Body of pancreas (tissue), 4 donors: ENCODE measurements at places on chromosomes 1 and 21. TPM values are rescaled to one million over a fixed set of nuclear protein-coding genes. Genes with fewer than 3 reads are reported as not detected.

FMOD gene
- 18.7 TPM for total RNA-seq

RIPPLY3 gene
- total RNA-seq: not detected

ELF3 gene
- total RNA-seq: 293 TPM

GRCh38 chr1:94258873-94259331 is 21.5 kb upstream of the ARHGAP29 start:
- H3K27ac ChIP-seq: no peak overlapping the region
- H3K4me1 ChIP-seq: no peaks in the 10 kb centered on the region
- peak; percentile 35 for DNase-seq
- no peaks in the 10 kb centered on the region for H3K36me3 ChIP-seq
- no peak overlapping the region for H3K4me3 ChIP-seq
- no peaks in the 10 kb centered on the region for H3K27me3 ChIP-seq

DNA sequence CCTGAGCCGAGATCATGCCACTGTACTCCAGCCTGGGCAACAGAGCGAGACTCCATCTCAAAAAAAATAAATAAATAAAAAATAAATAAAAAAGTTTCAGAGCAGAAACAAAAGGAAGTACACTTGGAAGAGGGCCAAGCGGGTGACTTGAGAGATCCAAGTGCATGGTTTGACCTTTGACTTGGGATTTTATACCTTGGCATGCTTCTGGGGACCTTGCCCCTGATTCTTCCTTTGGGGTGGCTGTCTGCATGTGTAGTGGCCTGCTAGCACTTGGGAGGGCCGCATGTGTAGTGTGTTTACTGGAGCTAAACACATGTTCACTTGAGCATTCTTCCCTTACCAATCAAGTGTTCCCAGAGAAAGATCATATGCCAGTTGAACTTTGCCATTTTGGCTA is 114.0 kb downstream of the DTL start:
- no peaks in the 10 kb centered on the region for H3K36me3 ChIP-seq
- H3K4me1 ChIP-seq: peaks cover 7% of the 10 kb centered on the region
- H3K27ac ChIP-seq: no peak overlapping the region
- no peak overlapping the region for H3K4me3 ChIP-seq
- no peak for DNase-seq
- H3K27me3 ChIP-seq: no peaks in the 10 kb centered on the region

DNA sequence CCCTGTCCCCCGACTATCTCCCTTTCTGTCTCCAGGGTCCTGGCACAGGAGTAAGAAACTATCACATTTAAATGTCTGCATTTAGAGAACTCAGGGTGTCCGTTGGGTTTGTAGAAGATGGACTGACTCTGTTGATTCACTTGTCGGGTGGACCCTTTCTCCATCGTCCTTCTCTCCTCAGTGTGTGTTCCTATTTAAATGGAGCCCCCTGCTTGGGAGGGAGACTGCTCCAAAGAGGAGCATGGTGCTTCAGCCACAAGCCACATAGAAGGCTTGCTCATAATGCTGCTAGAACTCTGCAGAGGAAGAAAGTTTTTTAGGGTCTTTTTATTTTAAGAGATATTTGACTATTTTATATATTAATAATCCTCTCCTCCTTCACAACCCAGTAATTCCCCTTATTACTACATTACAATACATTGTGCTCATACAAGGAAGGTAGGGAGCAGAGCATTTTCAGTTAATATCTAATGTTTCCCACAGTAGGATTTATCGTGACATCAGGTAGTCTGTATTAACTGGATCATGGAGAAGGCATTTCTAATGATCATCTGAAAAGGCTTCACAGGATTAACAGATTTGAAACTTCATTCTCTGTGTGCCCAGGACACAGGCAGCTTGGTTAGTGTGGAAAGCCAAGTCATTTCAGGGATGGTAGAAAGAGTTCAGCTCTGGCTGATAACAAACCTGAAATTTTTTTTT is 13.8 kb downstream of the FGGY start:
- no peaks in the 10 kb centered on the region for H3K36me3 ChIP-seq
- no peak overlapping the region for H3K4me3 ChIP-seq
- peaks cover 3% of the 10 kb centered on the region for H3K4me1 ChIP-seq
- H3K27ac ChIP-seq: no peak overlapping the region
- H3K27me3 ChIP-seq: no peaks in the 10 kb centered on the region
- no peak for DNase-seq

DNA sequence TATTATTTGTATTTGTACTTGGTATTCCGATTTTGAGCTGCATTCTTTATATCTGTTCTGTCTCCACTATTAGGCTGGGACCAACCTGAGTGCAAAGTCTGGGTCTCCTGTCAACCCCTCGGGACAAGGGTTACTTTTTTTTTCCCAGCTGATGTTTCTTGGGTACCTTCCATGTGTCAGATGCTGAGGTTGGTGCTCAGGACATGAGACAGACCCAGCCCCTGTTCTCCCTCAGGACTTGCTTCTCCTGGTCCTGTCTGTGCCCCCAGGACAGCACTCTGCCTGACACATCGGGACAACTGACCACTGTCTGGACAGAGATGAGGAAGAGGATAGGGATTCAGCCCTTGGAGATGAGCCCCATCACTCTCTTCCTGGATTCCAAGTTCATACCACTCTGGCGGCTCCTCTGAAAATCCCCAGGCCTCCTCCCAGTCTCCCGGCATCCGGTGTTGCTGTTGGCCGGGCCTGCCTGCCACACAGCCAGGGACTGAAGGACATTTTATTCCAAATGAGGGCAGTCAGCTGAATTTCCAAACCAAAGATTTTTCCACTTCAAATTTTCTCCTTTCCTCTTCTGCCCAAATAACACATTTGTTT is 55.6 kb upstream of the FMOD start:
- no peak overlapping the region for H3K4me3 ChIP-seq
- no peak overlapping the region for H3K27ac ChIP-seq
- peak; percentile 22 for DNase-seq

GRCh38 chr1:93768380-93768863 is 86.8 kb upstream of the BCAR3 start:
- peaks cover 6% of the 10 kb centered on the region for H3K4me1 ChIP-seq
- no peak overlapping the region for H3K27ac ChIP-seq
- no peak for DNase-seq
- no peak overlapping the region for H3K4me3 ChIP-seq
- H3K36me3 ChIP-seq: no peaks in the 10 kb centered on the region
